ENCODE measurements at places on chromosomes 4 and X.

DNA sequence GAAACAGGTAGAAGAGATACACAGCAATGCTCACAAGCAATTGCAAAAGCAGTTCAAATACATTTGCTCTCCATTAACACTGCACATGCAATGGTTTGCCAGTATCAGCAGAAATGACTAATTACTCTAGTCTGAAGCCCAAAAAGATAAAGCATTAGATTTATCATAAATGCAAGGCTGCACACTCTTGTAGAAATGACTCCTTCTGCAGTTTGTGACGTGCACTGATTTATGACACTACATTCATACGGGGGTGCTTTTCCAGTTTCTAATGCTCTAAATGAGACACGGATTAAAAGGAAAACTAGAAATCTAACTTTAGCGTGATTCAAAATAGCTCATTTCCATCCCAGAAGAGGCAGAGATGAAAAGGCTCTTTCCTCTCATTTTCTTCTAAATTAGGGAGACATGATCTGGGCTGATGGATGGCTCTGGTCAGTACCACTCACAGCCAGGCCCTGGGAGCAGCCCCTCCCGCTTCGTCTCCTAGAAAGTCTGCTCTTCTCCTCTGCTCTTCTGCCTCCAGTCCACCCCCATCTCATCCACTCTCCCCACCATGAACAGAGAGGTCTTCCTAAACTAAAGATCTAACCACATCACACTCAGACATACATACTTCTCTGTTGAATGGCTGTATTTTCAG, 33.2 kb downstream of the PPP2R2C start:
- DNase-seq: no peak

GRCh38 chrX:30822068-30822681, 66.9 kb downstream of the TAB3 start:
- DNase-seq: no peak

DNA sequence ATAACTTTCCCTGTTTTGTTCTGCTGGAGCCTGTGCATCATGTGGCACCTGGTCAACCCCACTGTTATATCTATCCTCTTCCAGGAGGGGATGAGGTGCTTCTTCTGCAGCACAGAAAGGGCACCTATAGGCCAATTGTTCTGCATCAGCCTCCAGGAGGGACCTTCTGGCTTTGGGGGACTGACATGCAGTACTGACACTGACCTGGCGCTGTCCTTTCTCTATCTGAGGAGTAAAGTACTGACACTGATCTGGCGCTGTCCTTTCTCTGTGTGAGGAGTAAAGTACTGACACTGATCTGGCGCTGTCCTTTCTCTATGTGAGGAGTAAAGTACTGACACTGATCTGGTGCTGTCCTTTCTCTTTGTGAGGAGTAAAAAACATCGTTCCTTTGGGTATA, 498.4 kb downstream of the PACRGL start:
- DNase-seq: no peak

GRCh38 chr4:56149591-56149990, 200.8 kb downstream of the CEP135 start:
- DNase-seq: no peak

DNA sequence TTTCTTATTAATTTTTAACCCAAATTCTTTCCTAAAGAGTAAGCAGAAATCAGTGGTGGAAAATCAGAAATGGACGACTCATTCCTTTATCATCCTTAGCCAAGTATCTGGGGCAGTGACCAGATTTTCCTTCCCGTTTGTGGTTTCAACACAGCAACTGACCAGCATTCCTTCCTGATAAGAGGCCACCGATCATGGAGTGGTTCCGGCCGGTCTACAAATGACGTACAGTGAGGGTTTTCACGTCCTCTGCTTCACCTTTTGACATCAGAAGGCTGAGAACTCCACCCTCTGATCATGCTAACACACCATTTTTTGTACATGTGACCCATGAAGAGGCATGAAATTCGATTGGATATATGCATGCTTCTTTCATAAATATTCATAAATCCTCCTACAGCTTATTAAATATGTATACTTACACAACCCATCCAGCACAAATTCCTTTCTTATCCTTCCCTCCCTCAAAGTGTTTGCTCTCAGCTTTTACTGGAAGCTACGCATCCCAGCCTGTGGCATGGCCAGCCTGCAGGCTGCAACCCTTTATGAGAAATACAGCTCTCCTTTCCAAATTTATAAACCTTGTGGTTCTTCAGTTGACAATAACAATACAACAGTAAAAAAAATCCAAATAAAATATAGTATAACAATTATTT, 173.0 kb upstream of the CASK start:
- no peak for DNase-seq

DNA sequence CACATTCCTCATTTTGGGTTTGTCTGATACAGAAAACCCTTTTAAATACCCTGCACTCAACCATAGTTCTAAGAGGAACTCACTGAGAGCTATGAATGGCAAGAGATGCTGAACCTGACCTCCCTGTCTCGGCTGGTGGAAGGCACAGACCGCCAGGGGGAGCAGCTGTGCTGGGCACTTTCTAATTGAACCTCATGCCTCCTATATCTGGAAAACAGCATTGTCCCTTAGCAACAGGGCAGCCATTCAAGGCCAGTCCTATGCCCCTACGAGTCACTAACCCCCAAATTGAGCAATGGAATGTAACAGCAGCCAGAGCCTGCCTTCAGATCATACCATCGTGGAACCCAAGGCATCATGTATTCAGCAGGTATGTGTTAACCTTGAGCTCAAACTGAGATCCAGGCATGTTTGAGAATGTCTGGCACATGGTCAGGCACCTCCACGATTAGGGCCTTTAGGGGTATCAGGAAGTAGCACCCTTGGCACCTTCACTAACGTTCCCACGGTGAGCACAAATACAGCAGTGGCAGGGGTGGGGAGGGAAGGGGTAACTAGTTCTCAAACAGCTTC, 5.1 kb downstream of the USP27X start:
- DNase-seq: peak; percentile 24

GRCh38 chr4:68373513-68373912, 23.6 kb upstream of the YTHDC1 start:
- DNase-seq: peak; percentile 23

GRCh38 chr4:152486429-152487389, 49.2 kb downstream of the FBXW7 start:
- no peak for DNase-seq

DNA sequence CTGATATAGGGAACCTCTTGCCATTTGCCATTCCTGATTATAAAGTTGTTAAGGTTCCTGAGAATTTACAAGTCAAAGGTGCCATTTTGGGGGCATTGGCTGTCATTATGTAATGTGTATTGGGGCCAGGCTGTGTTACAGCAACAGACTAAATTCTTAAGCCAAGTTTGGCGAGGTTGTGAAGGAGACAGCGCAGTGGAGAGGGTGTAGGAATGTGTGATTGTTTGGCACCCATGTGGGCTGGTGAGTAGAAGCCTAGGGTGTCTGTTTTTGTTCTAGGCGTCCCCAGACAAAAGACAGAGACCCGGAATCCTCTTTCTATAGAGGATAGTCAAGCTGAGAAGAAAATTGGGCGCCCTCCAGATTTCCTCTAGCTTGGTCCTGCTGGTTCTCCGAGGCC, 2535.3 kb downstream of the PCDH7 start:
- no peak for DNase-seq

DNA sequence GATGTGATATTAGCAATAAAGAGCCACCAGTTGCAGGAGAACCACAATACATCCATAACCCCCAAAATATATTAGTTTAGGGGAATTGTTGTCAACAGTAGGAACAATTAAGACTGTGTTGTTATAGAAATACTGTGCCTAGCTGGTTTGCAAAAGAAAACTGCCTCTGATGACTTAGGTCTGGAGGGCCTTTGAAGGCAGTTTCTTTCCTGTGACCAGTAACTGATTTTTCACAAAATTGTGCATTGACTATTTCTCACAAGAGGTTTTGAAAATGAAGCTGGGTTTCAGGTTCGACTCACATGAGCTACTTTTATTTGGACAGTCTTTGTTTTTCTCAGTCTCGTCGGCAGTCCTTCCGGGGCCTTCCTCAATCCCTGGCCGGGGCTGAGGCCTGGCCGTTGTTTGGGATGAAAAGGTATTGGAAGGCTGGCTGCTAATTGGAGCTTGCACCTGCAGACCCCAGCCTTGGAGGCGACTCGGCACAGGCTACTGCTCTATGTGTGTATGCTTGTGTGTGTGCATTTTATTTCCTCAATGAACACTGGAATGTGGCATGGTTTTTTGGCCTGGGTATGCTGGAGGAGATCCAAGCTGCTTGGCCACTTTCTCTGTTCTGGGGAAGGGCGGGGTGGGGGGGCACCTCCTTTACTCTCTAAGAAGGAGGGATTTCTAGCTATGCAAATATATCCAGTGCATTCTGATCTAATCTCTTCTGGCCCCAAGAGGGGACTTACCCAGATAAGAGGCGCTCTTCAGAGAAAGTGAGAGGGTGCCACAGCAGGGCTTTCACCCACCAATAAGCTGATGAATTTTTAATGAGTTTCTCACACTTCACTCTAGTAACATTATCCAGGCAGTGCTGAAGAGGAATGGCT, 49.5 kb upstream of the LNX1 start:
- no peak for DNase-seq

- DNase-seq: no peak
Observed at GRCh38 chr4:1575418-1576303, 108.5 kb downstream of the FAM53A start.

DNA sequence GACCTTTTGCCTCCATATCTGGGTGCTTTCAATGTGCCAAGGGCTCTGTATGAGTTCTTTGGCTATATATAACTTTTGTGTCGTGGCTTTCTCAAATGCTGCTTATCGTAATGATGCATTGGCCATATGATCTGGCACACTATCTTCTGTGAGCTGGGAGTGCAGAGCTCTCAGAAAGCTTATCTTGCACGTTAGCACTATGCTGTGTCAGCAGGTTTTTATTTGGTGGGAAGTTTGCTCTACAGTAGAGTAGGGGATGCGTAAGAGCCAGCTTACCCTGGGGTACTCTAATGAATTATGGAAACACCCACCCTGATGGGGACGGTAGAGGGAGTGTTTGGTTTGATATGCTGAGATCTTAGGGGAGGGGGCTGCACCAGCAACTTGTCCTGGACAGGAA, 119.6 kb downstream of the FAAH2 start:
- DNase-seq: no peak

DNA sequence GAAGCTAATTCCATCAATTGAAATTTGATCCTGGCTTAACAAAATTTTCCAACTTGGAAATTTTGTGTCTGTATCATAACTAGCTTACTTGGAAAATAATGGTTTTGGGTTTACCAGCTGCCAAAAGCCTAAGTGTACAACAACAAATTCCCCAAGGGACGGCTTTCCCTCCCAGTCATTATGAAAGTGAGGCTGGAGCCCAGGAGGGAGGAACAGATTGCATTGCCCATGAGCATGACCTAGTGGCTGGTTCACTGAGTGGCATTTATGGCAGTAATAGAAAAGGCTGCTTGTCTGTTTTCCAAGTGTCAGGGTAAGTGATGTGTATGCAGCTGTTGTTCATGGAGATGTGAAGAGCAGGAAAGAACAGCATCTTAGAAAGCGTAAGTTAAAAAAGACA, 70.8 kb upstream of the HHIP start:
- no peak for DNase-seq

DNA sequence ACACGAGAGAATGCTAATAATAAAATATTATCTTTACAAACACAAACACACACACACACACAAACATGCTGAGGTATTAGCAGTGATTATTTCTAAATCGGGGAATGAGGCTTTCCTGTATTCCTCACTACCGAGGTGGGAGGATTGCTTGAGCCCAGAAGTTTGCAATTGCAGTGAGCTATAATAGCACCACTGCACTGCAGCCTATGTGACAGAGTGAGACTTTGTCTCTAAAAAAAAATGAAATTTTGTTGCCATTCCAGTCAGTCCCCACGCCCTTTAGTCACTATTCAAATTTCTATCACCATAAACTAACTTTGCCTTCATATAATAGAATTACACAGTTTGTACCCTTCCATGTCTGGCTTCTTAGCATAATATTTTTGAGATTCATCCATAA, 456.5 kb upstream of the CPEB2 start:
- no peak for DNase-seq

DNA sequence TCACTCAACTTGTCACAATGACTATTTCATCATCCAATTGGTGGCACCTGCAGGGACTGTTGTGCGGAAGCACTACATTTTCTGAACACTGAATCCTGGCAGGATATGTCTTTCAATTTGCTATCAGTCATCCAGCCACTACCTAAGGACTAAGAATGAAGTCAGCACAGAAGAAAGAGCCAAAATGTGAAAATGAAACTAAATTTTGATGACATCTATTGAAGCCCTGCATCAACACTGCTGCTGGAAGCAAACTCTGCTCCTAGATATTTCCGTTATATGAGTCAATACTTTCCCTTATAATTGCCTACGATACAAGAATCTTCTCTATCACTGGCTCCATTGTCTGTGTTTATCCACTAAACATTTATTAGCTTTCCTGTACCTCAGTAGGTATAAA, 917.9 kb downstream of the RAPGEF2 start:
- no peak for DNase-seq

DNA sequence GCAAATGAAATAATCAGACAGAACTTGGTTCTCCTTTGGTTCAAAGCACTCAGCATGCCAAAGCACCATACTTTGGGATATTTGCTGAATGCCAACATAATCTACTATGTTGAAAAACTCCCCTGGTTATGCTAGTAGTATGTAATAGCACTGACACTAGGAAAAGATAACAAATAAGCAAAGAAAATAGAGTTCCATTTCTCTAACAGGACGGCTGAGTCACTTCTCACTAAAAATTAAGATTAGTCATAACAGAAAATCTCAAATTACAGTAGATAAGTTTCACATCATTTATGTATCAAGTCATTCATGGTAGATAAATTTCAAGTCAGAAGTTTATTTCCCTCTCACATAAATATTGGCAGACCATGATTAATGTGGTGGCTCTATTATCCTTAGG, 17.9 kb downstream of the PDHA2 start:
- DNase-seq: no peak

DNA sequence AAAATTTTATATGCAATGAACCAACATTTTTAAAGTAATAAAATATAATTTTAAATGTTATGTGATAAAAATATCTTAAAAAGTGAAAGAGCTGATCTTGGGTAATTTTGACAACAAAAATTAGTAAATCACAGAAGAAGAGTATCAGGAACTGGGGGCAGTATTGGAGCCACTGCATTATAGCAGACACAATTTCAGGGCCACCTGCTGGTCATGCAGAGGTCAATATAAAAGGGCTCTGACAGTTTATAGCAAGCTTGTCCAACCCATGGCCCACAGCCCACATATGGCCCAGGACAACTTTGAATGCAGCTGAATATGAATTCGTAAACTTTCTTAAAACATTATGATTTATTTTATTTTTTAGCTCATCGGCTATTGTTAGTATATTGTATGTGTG, 13.0 kb upstream of the LEF1 start:
- DNase-seq: no peak

- no peak for DNase-seq
Observed at GRCh38 chrX:56798866-56799758, 70.1 kb downstream of the NBDY start.
